Stimulated activated CD8-positive, alpha-beta memory T cell treated with anti-CD3 and anti-CD28 coated beads, Interleukin-7, amount 100 ng/mL, for 1 hour (primary cell): ENCODE measurements at places on chromosomes 2 and 18.

- DNase-seq: no peak
Observed at GRCh38 chr18:69246027-69246426, 154.7 kb upstream of the DOK6 start.

DNA sequence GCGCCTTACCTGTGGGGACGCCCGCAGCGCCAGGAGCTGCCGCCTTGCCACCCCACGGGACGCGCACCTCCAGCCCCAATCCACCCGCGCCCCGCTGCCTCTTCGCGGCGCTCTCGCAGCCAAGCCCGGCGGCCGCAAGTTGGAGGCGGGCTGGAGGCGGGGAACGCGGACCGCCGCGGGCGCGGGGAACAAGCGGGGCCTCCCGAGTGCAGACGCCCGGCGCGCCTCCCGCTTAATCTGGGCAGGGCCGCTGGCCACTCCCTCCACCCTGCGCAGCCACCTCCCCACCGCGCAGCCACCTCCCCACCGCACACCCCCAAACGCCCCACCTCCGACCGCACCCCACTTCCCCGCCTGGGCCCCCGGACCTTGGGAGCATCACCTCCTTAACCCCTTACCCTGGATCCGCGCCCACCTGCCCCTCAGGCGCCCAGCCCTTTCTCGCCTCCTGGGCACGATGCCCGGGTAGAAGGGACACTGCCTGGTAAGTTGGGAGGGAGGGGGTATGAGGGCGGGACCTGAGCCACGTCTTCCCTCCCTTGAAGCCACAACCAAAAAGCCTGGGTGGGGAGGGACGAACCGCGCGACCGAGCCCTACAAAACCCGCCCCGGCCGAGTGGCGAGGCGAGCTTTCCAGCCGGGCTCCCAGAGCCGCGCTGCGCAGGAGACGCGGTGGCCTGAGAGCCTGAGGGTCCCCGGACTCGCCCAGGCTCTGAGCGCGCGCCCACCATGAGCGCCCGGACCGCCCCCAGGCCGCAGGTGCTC lies at the start of the genes COL4A3 and COL4A4:
COL4A3 (plus strand) TSS at position 627 of the 765 bp plus-strand sequence; CDS start at position 730, 103 bp downstream.
COL4A4 (minus strand) TSS at position 208 of the 765 bp plus-strand sequence. CDS start 16,722 bp downstream, outside the sequence.
- DNase-seq: no peak

DNA sequence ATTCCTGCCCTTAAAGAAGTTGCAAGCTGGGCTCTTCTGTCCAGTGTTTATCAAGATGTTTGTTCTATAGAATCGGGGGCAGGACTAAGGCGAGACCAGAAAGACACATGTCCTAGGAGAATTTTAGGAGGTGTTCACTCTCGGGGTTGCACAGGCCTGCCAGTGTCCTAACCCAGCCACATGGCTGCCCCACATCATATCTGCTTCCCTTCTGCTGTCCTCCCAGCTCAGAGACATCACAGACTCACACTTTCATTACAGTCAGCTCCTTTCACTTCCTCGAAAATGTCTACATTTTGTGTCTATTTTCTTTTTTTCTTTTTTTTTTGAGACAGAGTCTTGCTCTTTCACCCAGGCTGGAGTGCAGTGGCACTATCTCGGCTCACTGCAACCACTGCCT lies 10.7 kb upstream of the MRO start:
- DNase-seq: no peak

- no peak for DNase-seq
Observed at GRCh38 chr2:234989183-234989701, 37.4 kb downstream of the SH3BP4 start.

DNA sequence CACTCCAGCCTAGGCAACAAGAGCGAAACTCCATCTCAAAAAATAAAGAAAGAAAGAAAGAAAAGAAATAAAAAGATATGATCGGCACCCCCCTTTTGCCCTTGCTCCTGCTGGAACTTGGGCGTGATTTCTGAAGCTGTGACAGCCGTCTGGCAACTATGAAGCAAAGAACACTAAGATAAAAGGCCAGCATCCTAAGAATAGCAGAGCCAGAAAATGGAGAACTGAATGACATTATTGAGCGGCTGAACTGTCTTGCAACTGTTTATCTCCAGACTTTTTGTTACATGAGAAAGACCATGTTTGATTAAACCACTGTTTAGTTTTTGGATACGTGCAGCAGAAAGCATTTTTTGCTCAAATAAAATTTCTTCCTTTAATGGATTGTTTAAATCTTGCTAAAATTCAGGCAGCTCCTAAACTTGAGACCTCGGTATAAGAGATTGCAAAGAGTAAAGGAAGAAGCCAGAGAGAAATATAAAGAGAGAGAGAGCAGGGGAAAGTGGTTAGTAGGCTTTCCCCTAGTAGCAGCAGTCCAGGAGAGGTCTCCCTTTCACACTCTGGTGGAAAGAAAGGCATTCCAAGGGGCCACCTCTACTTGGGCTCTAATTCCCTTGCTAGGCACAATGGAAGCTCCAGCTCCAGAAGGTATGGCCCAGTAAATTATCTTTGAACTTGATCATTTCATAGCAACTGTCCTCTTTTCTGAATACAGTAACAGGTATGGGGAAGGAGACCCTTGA lies 8.2 kb upstream of the MBD2 start:
- no peak for DNase-seq

GRCh38 chr2:18752022-18752493 lies 162.7 kb upstream of the NT5C1B start:
- no peak for DNase-seq

DNA sequence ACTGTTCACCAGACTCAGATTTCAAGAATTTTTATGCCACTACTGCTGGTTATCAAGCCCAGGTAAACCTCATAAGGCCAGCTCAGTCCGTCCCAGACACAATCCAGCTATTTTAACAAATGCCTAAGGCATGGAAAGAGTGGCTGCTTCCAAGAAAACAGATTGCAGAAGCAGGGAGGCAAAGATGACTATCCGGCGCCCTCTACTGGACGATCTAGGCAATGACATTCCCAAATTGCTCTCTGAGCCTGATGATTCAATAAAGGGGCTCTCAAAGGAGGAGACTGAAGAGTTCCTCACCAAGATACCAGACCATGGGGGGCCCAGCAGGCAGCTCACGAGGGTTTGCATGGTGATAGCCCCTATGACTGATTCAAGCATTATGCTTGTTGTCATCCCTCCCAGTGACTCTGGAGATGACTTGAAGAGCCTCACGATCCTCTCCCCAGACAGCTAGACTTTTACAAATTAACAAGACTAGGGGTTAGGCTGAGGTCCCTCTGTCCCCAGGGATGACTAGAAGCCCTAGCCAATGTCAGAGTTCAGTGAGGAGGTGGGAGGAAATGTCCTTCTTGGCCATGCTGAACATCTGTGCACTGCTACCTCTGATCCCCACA lies 25.0 kb downstream of the SERPINB8 start:
- DNase-seq: no peak

DNA sequence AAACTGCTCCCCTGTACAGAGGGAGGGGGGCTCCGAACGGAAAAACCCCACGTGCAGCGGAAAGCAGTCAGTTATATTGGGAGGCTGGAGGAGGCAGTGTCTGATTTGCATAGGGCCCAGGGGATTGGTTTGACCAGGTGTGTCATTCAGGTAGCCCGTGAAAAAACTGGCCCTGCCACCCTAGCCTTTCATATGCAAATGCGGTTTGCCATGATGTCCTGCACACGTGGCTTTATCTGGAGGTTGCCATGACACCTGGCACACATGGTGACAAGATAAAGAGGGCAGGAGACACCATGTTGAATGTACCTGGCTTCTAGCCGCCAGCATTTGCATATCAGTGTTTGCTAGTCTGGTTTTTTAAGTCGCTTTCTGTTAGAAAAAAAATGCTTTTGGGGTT lies 20.5 kb downstream of the SLC25A52 start:
- no peak for DNase-seq

- no peak for DNase-seq
Observed at GRCh38 chr2:47782381-47782670, 619 bp upstream of the MSH6 start.

- DNase-seq: no peak
Observed at GRCh38 chr2:84924173-84925106, 19.0 kb downstream of the TMSB10 start.

DNA sequence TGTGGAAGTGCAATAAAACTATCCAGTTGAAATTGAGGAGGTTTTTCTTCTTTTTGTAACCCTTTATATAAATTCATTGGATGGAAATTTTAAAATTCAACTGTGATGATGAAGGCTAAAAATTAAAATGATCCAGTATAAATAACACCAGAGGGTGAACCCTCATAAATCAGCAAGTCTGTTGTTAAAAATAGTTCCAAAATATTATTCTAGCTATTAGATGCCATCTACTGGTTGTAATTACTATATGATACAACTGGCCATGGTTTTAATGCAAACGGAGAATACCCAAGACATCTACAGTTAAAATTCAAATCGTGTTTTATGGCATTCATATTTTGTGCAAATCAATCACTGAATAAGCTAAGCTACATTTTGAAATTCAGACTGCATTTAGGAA lies 53.8 kb downstream of the TMEM200C start:
- DNase-seq: no peak

GRCh38 chr2:224523626-224524577 lies 61.3 kb downstream of the CUL3 start:
- no peak for DNase-seq
